ENCODE measurements at places on chromosomes 16 and 17. TPM values are rescaled to one million over a fixed set of nuclear protein-coding genes. Genes with fewer than 3 reads are reported as not detected.

GRCh38 chr16:77785373-77785764 is 3.0 kb upstream of the VAT1L start:
- DNase-seq = no peak

The KRT27 gene
- total RNA-seq = not detected

GRCh38 chr17:29074488-29074887 is 31.5 kb downstream of the PIPOX start:
- DNase-seq = no peak

DNA sequence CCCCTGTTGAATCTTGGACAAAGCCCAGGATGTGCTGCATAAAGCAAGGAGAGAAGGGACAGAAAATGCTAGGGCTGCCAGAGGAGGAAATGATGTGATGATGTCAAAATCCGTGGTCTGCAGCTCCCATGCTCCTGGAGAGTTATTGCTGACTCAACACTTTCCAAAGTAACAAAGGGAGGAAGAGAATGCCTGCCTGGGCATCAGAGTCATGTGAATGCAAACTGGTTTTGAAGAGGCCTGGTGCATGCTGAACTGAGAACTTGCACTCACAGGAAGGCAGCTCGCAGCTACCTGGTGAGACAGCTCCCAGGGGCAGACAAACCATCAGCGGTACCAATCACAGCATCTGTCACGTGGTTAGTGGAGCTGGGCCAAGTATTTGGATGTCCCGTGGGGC is 2.8 kb downstream of the MARVELD3 start:
- DNase-seq = no peak

All from uterus (tissue), 4 donors.